ENCODE measurements at places on chromosomes 6 and 20.

DNA sequence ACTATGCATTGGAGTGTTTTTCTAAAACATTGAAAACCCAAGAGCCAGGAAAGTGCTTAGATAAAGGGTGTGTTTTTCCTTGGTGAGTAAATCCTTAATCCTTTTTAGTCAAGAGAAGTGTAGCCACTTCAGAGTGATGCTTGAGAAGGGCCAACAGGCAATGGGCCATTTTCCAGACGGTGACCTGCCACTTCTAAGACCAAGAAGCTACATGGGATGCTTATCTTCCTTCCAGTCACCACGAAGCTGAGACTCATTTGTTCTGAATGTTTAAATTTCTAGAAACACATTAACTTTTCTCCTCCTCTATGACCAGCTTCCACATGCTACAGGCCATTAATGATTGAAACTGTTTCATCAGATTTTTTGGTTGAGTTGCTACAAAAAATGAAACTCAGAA, 34.4 kb upstream of the NHSL1 start:
- DNase-seq = no peak

GRCh38 chr6:18491308-18492045, 104.3 kb downstream of the RNF144B start:
- no peak for DNase-seq

GRCh38 chr6:48281217-48281616, 170.2 kb upstream of the PTCHD4 start:
- no peak for DNase-seq

GRCh38 chr6:71048320-71049164, 91.7 kb upstream of the B3GAT2 start:
- no peak for DNase-seq

GRCh38 chr20:31860390-31861134, 9.8 kb downstream of the DUSP15 start:
- DNase-seq = no peak

GRCh38 chr20:8152183-8152582, 20.1 kb downstream of the PLCB1 start:
- DNase-seq = no peak

Measured in NCI-H510A (cell line).